Thyroid gland (tissue), 4 donors: ENCODE measurements at places on chromosomes 3 and 15. TPM values are rescaled to one million over a fixed set of nuclear protein-coding genes. Genes with fewer than 3 reads are reported as not detected.

Gene UTS2B
- not detected for total RNA-seq

- H3K27me3 ChIP-seq: no peaks in the 10 kb centered on the region
- no peak for DNase-seq
- H3K36me3 ChIP-seq: no peaks in the 10 kb centered on the region
- no peak overlapping the region for H3K4me3 ChIP-seq
- H3K27ac ChIP-seq: no peak overlapping the region
Observed at GRCh38 chr3:55518451-55518850, 31.3 kb upstream of the WNT5A start.

GRCh38 chr3:101744811-101745210 is 20.4 kb downstream of the CEP97 start:
- H3K27ac ChIP-seq: no peak overlapping the region
- no peak overlapping the region for H3K4me3 ChIP-seq
- H3K36me3 ChIP-seq: no peaks in the 10 kb centered on the region
- DNase-seq: no peak

DNA sequence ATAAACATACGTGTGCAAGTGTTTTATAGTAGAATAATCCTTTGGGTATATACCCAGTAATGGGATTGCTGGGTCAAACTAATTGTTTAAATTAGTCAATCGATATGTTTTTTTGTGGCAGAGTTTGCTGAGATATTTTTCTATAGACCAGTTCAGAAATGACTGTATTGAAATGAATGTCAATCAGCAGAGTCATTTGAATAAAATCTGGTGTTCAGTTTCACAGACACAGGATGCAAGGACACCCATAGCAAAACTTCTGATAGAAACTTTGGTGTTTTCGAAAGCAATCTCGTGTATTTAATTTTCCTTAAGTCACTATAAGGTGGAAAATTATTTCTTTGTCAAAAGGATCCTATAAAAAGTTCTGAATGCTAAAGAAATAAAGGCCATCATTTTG is 434.4 kb downstream of the RAP2B start:
- H3K4me1 ChIP-seq: peaks cover 7% of the 10 kb centered on the region
- no peak overlapping the region for H3K4me3 ChIP-seq
- H3K27me3 ChIP-seq: no peaks in the 10 kb centered on the region
- H3K36me3 ChIP-seq: no peaks in the 10 kb centered on the region

DNA sequence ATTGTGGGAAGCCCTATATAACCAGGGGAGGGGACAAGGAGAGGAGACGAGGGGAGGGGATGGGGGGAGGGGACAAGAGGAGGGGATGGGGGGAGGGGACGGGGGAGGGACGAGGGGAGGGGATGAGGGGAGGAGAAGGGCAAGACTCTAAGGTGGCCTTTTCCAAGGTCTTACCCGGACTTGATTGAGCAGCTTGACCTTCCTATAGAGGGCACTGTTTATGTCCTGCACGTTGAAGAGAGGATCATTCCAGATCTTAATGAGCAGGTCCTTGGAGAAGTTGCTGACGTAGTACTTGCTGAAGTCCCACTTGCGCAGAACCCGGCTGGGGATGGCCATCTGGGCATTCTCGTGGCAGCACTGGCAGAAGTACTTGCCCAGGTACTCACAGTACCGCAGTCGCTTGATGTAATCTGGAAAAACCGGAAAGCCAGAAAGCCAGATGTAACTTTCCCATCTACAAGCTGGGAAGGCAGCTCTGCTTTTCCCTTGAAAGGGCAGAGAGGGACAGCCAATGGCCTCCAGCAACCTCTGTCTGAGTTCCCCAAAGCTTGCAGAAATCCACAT is 55.7 kb downstream of the RUBCN start:
- H3K27me3 ChIP-seq: no peaks in the 10 kb centered on the region
- no peak overlapping the region for H3K4me3 ChIP-seq
- no peaks in the 10 kb centered on the region for H3K4me1 ChIP-seq

- no peak overlapping the region for H3K4me3 ChIP-seq
- no peaks in the 10 kb centered on the region for H3K4me1 ChIP-seq
- DNase-seq: no peak
- no peaks in the 10 kb centered on the region for H3K36me3 ChIP-seq
- H3K27ac ChIP-seq: no peak overlapping the region
Observed at GRCh38 chr15:59968314-59968713, 35.8 kb upstream of the FOXB1 start.

DNA sequence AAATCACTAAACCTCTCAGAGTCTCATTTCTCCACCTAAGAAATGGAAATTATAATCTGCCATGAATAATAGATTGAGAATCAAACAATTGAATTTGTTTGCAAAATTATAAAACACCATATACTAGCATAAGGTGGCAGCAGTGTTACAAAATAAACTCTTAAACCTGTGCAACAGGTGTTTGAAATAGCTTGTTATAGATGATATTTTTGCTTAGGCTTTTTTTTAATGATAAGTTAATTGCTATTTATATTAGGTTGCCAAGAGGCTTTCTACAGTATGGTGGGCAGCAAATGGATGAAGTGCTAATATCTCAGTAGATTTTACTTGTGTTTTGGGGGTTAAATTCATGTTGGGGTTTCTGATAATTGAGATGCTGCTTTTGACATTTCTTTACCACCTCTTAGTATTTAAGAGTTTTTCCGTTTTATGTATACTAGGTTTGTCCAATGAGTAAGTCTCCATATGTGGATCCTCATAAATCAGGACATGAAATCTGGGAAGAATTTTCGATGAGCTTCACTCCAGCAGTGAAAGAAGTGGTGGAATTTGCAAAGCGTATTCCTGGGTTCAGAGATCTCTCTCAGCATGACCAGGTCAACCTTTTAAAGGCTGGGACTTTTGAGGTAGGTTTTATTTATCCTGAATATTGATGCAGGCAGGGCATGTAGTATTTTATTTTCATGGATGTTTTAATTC is 19.6 kb downstream of the NR1D2 start:
- peaks cover 21% of the 10 kb centered on the region for H3K36me3 ChIP-seq
- no peaks in the 10 kb centered on the region for H3K27me3 ChIP-seq
- no peak overlapping the region for H3K4me3 ChIP-seq
- no peak overlapping the region for H3K27ac ChIP-seq

Gene NRG4
- not detected for total RNA-seq

Gene CLDN16
- total RNA-seq: 0.38 TPM

DNA sequence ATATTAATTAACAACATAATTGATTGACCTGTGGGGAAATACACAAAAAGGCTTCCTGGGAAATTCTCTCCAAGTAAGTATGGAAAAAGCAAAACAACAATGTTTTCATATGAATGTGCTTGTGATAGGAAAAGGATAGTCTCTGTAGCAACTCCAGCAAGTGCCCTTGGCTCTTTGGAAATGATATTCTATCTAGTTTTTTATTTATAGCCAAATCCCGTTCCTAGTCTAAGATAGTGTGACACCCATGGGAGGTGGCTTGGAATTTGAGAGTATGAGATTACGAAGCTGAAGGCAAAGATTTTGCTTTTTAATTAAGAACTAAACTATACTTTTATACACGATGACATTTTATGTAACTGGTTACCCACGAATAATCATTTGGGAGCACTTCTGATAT is 119.9 kb downstream of the PDZRN3 start:
- no peak overlapping the region for H3K27ac ChIP-seq
- DNase-seq: no peak
- no peaks in the 10 kb centered on the region for H3K4me1 ChIP-seq
- H3K36me3 ChIP-seq: no peaks in the 10 kb centered on the region

Gene GOLGA8H
- total RNA-seq: 1.6 TPM

DNA sequence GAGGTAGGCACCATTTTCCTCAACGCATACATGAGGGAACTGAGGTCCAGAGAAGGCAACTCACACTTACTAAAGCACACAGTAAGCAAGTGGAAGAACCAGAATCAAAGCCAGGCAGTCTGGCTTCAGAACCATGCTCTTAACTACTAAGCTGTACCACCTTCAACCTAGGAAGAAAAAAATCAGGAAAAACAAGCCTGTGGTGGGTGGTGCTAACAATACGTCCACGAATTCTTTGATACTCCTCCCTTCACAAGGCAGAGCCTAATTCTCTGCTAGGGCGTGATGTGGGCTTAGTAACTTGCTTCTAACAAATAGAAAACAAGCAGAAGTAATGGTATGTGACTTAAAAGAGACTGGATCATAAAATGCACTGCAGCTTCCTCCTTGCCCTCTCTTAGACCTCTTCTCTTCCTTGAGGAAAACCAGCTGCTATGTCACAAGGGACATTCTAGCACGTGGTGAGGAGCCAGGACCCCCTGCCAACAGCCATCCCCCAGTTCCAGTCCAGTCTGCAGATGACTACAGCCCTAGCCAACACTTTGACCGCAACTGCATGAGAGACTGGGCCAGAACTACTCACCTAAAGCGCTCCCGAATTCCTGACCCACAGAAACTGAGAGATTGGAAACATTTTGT is 36.9 kb downstream of the HACD2 start:
- no peaks in the 10 kb centered on the region for H3K27me3 ChIP-seq
- H3K4me1 ChIP-seq: no peaks in the 10 kb centered on the region
- DNase-seq: no peak
- H3K27ac ChIP-seq: no peak overlapping the region

- H3K36me3 ChIP-seq: no peaks in the 10 kb centered on the region
- H3K27ac ChIP-seq: no peak overlapping the region
- H3K4me1 ChIP-seq: peaks cover 3% of the 10 kb centered on the region
- H3K4me3 ChIP-seq: no peak overlapping the region
Observed at GRCh38 chr15:49815950-49816349, 195.1 kb downstream of the DTWD1 start.

DNA sequence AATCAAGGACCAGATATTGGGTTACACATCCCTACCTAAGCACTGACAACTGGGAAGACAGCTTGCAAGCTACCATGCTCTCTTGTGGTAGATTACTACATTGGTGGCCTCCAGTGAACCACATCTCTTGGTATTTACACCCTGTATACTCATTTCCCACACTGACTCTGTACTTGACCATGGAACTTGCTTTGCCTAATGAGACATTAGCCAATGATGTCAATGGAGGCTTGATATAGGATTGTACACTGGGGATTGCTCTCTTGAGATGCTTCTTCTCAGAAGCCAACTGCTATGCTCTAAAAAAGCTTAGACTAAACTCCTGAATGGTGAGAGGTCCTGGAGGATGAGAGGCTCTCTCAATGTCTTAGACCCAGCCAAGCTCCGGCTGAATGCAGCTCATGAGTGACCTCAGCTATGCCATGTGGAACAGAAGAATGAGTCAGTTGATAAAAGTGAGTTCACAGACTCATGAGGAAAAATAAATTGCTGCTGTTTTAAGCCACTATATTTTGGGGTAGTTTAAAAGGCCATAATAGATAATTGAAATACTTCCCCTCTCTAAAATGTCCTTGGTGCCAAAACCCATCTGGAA is 61.5 kb upstream of the GALNT15 start:
- DNase-seq: no peak
- H3K36me3 ChIP-seq: no peaks in the 10 kb centered on the region
- H3K4me1 ChIP-seq: no peaks in the 10 kb centered on the region
- peak overlapping the region; percentile 24 for H3K27ac ChIP-seq
- H3K27me3 ChIP-seq: no peaks in the 10 kb centered on the region
- H3K4me3 ChIP-seq: no peak overlapping the region

DNA sequence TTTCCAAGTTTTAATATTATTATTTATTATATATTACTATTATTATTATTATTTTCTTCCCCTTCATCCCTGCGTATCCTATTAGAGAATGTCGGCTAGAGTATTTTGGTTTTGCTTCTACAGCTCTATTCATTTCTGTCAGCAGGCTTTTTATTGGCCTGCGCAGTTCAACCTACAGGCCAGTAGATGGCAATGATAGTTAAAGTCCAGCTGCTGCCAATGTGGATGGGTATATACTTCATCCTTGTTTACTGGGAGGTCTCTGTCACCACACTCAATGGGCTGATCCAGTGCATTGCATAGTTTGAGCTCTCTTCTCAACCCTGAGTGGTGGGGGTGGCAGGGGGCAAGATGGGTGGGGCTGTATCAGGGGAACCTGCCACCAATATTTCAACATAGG is 799.8 kb downstream of the NSUN3 start:
- H3K4me1 ChIP-seq: no peaks in the 10 kb centered on the region
- H3K27me3 ChIP-seq: no peaks in the 10 kb centered on the region
- DNase-seq: no peak
- H3K27ac ChIP-seq: no peak overlapping the region
- H3K4me3 ChIP-seq: no peak overlapping the region

DNA sequence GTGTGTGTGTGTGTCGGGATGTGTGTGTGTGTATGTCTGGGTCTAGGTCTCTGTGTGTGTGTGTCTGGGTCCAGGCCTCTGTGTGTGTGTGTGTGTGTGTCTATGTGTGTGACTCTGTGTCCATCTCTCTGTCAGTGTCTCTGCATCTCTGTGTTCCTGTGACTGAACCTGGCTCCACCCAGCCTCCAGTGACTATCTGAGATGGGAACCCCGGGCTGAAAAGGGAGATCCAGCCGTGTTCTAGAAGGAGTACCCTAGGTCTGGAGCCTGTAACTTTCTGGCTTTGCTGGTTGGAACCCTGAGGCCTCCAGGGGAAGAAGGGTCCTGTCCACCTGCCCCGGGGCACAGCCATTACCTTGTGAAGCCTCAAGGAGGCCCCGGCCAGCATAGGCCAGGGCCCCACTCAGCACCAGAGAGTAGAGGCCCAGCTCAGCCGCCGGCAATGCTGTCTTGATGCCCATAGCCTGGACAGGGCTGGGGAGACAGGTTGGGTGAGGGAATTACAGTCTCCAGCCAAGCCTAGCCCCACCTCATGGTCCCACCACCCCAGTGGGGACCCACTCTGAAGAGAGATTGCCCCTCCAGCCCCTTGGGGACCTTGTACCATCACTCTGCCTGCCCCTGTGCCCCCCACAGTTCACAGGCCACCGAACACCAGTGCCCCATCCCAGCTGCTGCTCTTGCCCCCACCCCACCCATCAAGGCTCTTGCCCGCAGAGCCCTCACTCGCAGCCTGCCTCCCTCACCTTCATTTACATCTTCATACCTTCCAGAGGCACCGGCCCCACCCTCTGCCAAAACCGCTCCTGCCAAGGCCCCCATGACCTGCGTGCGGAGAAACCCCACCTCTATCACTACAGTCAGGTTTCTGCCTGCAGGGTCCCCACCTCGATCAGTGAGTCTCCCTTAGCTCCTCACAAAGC is 2.0 kb downstream of the HHATL start:
- H3K27me3 ChIP-seq: no peaks in the 10 kb centered on the region
- H3K4me1 ChIP-seq: peaks cover 14% of the 10 kb centered on the region
- H3K36me3 ChIP-seq: no peaks in the 10 kb centered on the region
- H3K4me3 ChIP-seq: no peak overlapping the region
- no peak for DNase-seq
- H3K27ac ChIP-seq: no peak overlapping the region

GRCh38 chr15:86685263-86685662 is 605.6 kb downstream of the AGBL1 start:
- H3K4me1 ChIP-seq: no peaks in the 10 kb centered on the region
- H3K4me3 ChIP-seq: no peak overlapping the region
- no peaks in the 10 kb centered on the region for H3K27me3 ChIP-seq
- H3K36me3 ChIP-seq: no peaks in the 10 kb centered on the region
- no peak for DNase-seq
- no peak overlapping the region for H3K27ac ChIP-seq

DNA sequence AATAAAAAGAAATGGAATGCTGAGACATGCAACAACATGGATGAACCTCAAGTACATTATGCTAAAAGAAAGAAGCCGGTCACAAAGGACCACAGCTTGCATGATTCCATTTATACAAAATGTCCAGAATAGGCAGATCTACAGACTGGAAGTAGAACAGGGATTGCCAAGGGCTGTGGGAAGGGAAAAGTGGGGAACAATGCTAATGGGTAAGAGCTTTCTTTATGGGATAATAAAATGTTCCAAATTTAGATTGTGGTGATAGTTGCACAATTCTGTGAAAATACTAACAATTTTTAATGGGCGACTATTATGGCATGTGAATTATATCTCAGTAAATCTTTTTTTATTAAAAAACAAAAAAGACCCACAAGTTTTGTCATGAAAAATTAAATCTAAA is 106.2 kb downstream of the TMCO5A start:
- no peaks in the 10 kb centered on the region for H3K36me3 ChIP-seq
- no peak overlapping the region for H3K4me3 ChIP-seq
- no peaks in the 10 kb centered on the region for H3K4me1 ChIP-seq
- no peak for DNase-seq
